ENCODE measurements at places on chromosomes 6 and 20. TPM values are rescaled to one million over a fixed set of nuclear protein-coding genes. Genes with fewer than 3 reads are reported as not detected.

Gene LAMA4
- total RNA-seq, result 65.7 TPM

Gene TCP1
- total RNA-seq, result 282 TPM

Gene RARS2
- 28.7 TPM for total RNA-seq

Gene SRSF12
- not detected for total RNA-seq

Gene KIAA0408
- 2.0 TPM for total RNA-seq

Gene YWHAB
- 53.6 TPM for total RNA-seq

Gene STX11
- total RNA-seq, result 1.9 TPM

Gene ZHX3
- 35.8 TPM for total RNA-seq

Gene ZNF311
- total RNA-seq, result 0.32 TPM

Gene TGM3
- total RNA-seq, result not detected

Gene PROCR
- total RNA-seq, result 3.5 TPM

Gene TSBP1
- not detected for total RNA-seq

Gene SCGN
- not detected for total RNA-seq

Gene PHACTR3
- not detected for total RNA-seq

Gene DACT2
- total RNA-seq, result not detected

Gene GDAP1L1
- total RNA-seq, result not detected

Gene SLC44A4
- 0.16 TPM for total RNA-seq

Gene MCCD1
- not detected for total RNA-seq

Gene TNFAIP3
- total RNA-seq, result 7.8 TPM

Gene GPR63
- 0.27 TPM for total RNA-seq

Gene SLC22A16
- total RNA-seq, result not detected

Gene SOX18
- total RNA-seq, result not detected

Gene TCF21
- not detected for total RNA-seq

Gene WFDC11
- not detected for total RNA-seq

Gene LCA5
- 9.0 TPM for total RNA-seq

Gene CYP39A1
- total RNA-seq, result 0.24 TPM

Gene TPBG
- 7.7 TPM for total RNA-seq

Gene LSM2
- 38.8 TPM for total RNA-seq

Gene SLC17A3
- not detected for total RNA-seq

Gene POLR1C
- total RNA-seq, result 26.5 TPM

Gene SLC52A3
- total RNA-seq, result not detected

Gene BEND3
- total RNA-seq, result 2.6 TPM

Gene PRSS35
- 1.3 TPM for total RNA-seq

Gene ZSWIM3
- total RNA-seq, result 4.7 TPM

Gene METTL24
- not detected for total RNA-seq

Gene PLCB1
- 0.29 TPM for total RNA-seq

Gene HLA-DPA1
- 0.68 TPM for total RNA-seq

Gene AURKA
- 11.6 TPM for total RNA-seq

Gene RIPPLY2
- not detected for total RNA-seq

Gene ERVFRD-1
- total RNA-seq, result not detected

Gene RAD21L1
- total RNA-seq, result 0.57 TPM

Data from myocyte (in vitro differentiated cells).